Peyer's patch (tissue), 4 donors: ENCODE measurements at places on chromosomes 12 and 14. TPM values are rescaled to one million over a fixed set of nuclear protein-coding genes. Genes with fewer than 3 reads are reported as not detected.

DNA sequence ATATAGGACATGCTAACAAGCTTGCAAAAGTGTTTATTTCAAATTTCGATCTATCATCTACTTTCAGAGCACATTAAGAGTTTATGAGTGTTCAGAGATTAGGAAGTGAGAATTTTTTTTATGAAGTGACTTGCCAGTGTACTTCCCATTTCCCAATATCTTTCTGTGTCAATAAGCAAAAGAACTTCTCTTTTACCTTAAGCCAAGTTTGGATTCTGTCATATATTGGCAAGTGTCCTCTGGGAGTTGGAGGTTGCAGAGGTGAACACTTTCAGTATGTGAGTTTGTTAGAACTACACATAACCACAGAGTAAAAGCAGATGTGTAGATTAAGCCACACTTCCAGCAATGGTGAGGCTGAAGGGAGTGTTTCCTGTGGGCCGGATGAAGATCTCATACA is 16.6 kb upstream of the KLRF1 start:
- no peak for DNase-seq

- no peak for DNase-seq
Observed at GRCh38 chr12:9969673-9970072, 1.5 kb upstream of the CLEC12A start.

ESPL1 gene
- 83.7 TPM for total RNA-seq

DNA sequence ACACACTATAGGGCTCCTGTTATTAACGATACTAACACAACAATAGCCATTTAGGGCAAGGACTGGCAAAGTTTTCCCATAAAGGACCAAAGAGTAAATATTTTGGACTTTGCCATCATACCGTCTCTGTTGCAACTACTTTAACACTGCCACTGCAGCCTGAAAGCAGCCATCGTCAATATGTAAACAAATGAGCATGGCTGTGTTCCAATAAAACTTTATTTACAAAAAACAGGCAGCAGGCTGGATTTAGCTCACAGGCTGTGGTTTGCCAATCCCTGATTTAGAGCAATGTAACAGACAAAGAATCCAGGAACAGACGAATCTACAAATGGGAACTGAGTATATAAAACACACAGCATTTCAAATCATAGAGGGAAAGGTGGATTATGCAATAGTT is 84.1 kb downstream of the FRMD6 start:
- DNase-seq, result no peak

GRCh38 chr12:768434-768833 is 16.1 kb downstream of the WNK1 start:
- no peak for DNase-seq

DNA sequence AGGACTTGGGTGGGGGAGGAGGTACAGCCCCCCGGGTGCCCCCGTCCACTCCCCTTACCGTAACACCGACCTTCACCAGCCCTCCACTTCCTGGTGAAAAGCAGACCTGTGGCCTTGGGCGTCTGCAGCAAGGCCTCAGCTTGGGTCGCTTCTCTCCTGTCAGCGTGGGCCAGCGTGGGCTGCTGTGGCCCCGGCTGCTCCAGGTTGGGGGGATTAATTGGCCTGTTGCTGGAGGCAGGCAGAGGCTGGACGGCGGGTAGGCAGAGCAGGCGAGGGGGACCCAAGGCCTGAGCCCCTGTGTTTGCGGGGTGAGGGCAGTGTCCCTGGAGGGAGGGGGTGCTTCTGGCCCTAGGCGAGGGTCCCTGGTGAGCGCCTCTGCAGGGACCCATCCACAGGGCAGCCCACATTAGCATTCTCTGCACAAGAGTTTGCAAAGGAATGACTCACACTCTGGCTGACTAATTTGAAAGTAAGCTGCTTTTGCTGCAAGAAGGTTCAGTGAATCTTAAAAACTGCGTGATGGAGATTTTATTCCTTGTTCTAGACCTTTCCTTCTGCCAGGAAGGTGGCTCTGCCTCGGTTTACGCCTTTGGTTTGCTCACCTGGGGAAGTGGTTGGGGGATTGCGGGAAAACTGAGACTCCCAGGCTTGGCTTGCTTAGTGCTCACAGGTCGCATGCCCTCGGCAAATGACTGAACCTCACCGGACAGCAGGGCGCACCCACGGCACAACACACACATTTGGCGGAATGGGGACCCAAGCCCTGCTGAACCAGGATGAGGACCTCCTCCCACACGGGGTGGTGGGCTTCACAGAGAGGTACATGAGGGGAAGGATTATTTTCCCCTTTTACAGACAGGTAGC is 37.9 kb upstream of the DLK1 start:
- DNase-seq, result no peak

GRCh38 chr12:20212658-20213555 is 155.4 kb upstream of the PDE3A start:
- peak; percentile 74 for DNase-seq

DNA sequence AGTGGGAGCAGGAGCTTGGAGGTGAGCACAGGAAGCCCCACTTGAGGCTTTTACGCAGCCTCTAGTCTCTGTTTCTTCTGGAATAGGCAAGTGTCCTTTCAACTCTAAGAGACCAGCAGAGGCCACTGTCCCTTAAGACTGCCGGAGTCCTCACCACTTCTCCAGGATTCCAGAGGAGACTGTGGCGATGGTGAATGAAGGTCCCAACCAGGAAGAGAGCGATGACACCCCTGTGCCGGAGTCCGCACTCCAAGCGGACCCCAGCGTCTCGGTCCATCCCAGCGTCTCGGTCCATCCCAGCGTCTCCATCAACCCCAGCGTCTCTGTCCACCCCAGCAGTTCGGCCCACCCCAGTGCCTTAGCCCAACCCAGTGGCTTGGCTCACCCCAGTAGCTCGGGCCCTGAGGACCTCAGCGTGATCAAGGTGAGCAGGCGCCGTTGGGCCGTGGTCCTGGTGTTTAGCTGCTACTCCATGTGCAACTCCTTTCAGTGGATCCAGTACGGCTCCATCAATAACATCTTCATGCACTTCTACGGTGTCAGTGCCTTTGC is 442 bp downstream of the FLVCR2 start:
- DNase-seq, result peak; percentile 49

DNA sequence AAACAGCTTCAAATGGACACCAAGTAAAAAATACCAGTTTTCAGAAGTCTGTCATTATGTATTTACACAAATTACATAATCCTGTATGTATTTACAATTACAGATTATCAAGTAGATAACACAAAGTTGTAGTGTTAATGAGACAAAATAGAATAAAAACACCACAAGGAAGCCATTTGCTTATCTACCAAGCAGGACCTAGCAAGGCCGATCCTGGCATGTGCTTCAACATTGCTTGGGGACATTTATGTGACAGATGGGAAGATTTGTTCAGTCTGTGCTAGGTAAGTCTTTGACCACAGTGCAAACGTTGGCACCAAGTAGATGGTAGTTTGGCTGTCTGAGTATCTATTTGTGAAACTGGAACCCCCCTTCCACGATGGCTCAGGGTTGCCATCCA is 35.8 kb downstream of the BCAT1 start:
- no peak for DNase-seq

- peak; percentile 81 for DNase-seq
Observed at GRCh38 chr14:73245480-73246325, 8.4 kb downstream of the PAPLN start.

DNA sequence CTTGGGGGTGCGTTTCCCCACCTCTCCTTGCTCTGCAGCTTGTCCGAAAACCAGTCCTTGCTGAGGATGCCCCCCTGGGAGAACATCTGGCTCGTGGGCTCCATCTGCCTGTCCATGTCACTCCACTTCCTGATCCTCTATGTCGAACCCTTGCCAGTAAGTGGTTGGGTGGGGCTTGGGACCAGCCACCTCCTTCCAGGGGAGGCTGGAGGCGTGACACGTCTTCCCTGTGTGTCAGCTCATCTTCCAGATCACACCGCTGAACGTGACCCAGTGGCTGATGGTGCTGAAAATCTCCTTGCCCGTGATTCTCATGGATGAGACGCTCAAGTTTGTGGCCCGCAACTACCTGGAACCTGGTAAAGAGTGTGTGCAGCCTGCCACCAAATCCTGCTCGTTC is 57.5 kb downstream of the ANAPC7 start:
- peak; percentile 41 for DNase-seq

- no peak for DNase-seq
Observed at GRCh38 chr12:128387811-128388422, 120.9 kb downstream of the TMEM132C start.

MRPS35 gene
- 39.8 TPM for total RNA-seq

DNA sequence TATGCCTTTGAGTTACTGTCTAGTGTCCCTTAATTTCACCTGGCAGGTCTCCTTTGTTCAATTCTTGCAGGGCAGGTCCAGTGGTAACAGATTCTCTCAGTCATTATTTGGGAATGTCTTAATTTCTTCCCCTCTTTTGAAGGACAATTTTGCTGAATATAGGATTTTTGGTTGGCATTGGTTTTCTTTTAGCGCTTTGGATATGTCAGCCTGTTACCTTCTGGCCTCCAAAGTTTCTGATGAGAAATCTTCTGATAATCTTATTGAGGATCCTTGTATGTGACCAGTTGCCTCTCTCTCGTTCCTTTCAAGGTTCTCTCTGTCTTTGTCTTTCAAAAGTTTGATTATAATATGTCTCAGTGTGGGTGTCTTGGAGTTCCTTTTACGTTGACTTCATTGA is 38.1 kb downstream of the ZDHHC17 start:
- no peak for DNase-seq

DNA sequence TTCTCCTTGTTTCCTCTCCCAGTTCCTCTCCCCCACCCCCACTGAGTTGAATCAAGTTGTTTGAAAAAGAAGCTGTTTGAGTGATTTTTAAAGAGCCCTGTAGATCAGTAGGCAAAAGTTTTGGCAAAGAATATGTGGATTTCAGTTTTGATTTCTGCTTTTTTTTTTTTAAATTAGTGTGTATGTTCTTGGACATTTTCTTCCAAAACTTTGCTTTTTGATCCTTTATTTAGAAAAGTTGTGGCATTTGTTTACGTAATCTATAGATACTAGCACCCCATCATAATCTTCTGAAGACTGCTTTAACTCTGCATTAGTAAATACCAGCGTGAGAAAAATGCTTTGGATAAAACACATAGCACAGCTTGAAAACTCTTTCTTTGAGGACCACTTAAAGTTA is 190.3 kb upstream of the SEL1L start:
- DNase-seq, result no peak

DNA sequence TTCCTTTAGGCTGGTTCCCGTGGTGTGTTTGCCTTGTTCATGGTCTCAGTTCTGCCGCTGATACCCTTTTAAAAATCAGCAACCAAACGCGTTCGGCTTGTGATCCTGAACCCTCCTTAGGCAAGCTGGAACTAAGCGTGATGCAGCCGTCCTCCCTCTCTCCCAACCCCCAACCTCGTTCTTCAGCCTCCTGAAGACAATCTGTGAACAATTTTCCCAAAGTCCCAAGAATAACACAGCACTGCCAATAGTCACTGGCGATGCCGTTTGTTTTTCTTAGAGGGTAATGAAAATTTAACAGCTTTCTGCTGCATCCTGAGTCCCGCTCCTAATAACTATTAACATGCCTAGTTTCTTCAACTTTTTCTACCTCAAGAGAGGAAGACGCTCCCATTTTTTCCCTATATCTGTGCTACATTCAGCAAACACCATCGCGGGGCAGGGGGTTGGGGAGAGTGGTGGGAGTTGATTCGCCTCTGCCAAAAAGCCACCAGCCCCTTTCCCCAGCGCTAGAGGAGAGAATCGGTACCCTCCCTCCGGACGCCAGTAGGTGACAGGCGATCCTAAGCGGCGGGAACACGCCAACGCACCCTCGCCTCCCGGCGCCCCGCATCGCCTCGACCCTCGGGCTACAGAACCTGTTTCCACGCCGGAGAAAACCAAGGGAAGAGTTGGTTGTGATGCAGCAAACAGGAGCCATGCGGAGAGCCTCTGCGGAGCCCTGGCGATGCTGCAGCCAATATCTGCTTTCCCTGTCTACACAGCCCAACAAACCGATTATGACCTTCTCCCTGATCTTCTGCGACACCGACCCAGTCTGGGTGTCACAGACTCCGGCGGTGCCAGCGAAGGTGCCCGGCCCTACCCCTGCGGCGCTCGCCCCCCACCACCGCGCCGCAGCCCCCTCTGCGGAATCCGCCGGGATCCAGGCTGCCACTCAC is 752 bp downstream of the PRICKLE1 start:
- no peak for DNase-seq

GON7 gene
- total RNA-seq, result 9.1 TPM

DNA sequence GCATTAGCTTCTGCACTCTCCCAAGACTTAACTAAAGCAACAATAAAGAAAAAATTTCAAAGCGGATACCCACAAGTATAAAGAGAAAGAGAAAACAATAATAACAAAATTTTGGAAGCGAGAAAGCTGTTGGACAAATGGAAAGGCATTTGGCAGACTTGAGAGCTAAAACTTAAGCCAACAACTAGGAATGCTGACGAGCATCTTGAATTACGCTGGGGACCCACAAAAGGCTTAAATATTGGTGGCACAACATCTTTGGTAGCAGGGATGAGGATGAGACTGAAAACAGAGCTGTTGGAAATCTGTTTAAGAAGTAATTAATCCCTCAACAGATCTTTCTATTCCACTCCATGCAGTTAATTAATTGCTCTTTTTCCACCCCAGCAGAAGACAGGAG is 49.8 kb downstream of the LLPH start:
- DNase-seq, result no peak

- DNase-seq, result no peak
Observed at GRCh38 chr12:21818627-21819026, 44.1 kb upstream of the KCNJ8 start.

DNA sequence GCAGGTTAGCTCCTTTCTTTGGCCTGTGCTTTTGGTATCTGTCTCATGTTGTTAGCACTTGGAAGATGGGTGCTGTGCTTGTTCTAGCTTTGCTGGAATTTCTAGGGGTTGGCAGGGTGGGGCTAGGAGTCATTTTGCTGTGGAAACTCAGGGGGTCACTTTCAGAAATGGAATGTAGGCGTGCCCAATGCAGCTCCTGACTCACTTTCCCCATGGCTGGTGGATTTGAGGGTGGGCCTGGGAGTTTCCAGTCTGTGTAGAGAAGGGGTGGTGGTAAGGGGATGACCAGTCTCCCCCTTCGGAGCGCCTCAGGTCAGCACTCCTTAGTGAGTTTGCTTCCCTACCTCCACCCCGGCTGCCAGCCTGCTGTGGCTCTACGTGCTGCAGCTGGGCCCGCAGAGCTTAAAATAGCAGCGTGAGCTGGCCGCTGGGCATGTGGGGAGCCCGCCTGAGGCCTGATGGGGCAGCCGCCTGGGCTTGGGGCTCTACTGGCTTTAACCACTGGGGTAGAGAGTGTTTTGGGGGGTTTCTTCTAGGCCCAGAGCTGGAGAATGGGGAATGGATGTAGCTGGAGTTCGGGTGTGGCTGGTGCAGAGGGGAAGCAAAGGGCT is 108.2 kb downstream of the TSPAN9 start:
- no peak for DNase-seq

PPM1H gene
- 2.6 TPM for total RNA-seq

DNA sequence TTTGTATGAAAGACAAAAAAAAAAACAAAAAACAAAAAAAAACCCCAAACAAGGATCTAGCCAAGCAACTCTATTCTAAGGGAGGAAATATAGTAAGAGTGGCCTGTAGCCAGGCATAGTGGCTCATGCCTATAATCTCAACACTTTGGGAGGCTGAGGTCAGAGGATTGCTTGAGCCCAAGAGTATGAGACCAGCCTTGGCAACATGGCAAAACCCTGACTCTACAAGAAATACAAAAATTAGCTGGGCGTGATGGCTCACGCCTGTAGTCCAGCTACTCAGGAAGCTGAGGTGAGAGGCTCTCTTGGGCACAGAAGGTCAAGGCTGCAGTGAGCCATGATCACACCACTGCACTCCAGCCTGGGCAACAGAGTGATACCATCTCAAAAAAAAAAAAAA is 47.9 kb downstream of the TMEM117 start:
- no peak for DNase-seq
